ENCODE measurements at places on chromosomes 6 and 20.

DNA sequence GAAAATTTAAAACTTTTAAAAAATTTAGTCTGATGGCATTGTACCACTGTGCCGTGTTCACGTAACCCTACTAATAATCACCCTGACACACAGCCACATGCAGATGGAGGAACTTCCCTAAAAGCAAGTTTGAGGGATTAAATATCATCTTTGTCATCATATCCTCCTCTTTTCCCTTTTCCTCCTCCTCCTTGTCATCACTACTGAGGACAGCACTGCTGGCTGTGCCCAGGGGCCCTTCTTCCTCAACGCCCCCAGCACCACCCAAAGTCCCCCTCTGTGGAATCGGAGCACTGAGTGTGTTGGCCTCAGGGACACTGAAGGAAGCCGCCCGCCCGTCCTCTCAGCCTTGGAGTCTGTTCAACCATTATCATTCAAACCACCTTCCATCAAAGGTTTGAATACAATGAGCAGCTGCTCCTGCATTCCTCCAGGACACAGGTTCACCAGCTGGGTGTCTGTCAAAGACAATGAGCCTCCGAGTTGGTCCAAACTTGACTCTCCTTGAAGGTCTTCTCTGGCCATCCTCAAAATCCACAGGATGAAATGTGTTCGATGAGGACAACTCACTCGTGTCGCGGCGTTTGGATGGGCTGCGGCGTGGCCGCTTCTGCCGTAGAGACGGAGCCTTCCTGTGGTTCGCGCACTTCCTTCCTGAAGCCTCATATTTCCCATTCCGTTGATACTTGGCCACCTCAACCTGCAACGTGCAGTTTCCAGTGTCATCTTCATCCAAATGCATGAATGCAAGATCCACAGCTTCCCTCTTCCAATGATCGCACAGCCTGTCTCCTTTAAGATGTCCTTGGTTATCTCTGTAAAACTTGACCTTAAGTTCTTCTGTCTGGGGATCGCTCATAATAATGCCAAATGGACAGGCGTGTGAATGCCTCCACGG, 23.3 kb downstream of the NQO2 start:
- DNase-seq = peak; percentile 44

DNA sequence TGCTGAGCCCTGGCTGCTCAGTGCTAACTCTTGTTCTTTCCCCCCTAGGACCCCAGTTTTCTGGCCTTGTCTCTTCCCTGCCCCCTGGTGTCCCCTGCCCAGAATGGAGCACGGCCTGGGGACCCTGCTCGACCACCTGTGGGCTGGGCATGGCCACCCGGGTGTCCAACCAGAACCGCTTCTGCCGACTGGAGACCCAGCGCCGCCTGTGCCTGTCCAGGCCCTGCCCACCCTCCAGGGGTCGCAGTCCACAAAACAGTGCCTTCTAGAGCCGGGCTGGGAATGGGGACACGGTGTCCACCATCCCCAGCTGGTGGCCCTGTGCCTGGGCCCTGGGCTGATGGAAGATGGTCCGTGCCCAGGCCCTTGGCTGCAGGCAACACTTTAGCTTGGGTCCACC, 11.9 kb downstream of the CCN5 start:
- no peak for DNase-seq

- no peak for DNase-seq
Observed at GRCh38 chr6:109186012-109186411, 90.7 kb downstream of the CEP57L1 start.

DNA sequence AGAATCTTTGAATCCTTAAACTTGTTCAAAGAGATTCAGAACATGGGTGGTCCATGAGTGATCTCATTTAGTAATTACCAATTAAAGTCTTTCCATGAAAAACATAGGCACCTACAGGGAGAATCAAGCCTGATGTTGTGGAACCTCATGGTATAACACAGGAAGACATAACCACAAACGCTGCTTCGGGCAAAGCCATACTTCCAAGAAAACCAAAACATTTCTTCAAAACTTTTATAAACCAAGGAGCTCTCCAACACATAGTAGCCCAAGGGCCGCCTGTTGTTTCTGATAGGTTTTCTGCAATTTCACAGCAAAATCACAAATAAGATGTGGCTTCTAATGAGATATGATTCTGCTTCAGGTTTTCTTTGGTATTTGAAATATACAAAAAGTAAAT, 2.5 kb downstream of the CHD6 start:
- no peak for DNase-seq

- no peak for DNase-seq
Observed at GRCh38 chr6:148768646-148769270, 21.9 kb downstream of the UST start.

DNA sequence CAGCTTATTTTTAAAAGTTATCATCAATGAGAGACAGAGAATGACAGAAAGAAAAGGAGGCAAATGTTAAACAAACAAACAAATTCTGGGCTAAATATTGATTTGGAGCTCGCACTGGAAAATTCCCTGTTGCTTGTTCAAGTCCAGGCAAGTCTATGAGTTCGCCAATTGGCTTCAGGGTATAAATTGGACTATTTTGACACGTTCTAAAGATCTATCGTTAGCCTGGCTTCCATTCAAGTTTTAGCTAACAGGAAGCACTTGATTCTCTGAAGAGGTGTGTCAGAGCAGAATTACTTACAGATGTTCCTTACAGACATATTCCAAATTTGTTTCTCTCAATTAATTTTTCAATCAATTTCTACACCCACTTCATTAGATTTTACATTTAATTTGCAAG, 15.8 kb upstream of the RFPL4B start:
- DNase-seq = no peak

DNA sequence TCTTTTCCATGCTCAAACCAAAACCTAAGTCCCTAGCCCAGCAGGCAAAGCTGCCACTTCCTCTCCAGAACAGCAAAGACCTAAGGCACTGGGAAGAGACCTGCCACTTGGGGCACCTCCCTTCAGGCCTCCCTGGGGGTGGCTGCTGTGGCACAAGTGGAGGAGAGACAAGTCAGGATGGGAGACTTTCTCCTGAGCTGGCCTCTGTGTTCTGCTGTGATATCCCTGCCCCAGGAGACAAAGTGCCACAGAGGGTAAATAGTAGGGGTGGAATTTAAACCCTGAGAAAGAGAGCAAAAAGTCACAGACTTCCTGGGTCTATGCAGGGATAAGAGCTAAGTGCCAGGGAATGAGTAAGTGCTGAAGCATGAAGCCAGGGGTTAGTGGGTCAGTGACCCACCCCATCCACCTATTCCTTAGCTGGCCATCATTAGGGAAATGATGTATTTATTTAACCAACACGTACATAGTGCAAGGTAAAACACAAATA, 84.2 kb downstream of the MRPL14 start:
- DNase-seq = no peak

- no peak for DNase-seq
Observed at GRCh38 chr6:127855542-127856159, 45.2 kb downstream of the THEMIS start.

DNA sequence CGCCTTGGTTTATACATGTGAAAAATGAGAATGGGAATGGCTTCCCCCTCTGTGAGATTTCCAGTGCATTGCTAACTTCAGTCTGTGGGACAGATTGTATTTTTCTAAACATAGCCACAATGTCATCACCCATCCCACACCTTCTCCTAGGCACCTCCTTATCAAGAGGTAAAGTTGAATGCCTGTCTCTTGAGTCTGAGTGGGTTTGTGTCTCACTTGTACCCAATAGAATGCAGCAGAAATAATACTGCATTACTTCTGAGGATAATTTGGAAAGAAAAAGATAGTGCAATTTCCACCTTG, 27.9 kb downstream of the RIN2 start:
- no peak for DNase-seq

GRCh38 chr20:2839732-2840137, 720 bp downstream of the PCED1A start:
- DNase-seq = no peak

- no peak for DNase-seq
Observed at GRCh38 chr6:27358786-27359185, 29.8 kb upstream of the ZNF391 start.

DNA sequence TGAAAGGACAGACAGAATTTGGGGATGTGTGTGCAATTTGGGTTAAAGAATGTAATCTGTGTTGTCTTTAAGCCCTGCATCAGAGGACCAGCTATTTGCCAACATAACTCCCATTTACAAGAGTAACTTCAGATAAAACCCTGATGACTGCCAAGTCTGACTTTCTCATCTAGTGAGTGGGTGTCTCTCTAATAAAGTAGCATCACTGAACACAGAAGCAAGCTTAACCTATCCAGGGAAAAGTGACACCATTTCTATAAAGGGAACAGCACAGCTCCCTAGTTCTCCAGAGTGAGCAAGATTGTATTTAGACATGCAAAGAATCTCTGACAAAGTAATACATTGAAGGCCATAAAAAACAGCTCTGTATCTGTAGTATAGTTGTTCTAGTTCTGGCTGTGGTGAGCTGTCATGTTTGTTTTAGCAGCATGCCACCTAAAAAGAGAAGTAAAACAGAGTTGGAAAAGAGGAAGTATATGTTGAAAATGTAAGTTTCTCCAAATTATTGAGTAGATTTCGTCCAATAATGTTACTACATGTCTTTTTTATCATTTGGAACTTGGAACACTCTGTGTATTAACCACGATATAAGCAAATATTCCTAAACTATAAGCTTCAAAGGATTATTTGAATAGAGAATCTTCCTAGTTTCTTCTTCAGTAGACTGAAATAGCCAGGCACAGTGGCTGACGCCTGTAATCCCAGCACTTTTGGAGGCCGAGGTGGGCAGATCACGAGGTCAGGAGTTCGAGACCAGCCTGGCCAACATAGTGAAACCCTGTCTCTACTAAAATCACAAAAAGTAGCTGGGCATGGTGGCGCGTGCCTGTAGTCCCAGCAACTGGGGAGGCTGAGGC, 8.8 kb upstream of the PIM1 start:
- peak; percentile 13 for DNase-seq

DNA sequence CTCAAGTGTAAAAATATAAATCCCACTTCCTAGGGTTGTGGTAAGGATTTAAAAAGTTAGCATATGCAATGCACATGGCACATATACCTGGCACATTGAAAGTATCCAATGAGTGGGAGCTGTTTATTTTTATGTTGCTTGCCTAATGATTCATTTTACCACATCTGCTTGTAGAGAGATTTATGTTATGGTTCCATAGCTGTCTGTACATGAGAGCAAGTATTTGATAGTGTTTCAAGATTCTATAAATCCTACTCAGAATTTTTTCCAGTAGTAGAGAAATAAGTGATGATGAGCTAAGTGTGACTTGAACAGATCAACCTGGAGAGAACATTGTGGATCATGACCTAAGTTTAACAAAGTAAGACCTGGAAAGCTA, 125.3 kb upstream of the SPTLC3 start:
- DNase-seq = no peak

GRCh38 chr20:46183768-46184167, 65.7 kb downstream of the CD40 start:
- DNase-seq = no peak

- peak; percentile 52 for DNase-seq
Observed at GRCh38 chr6:107491138-107491609, 1.3 kb downstream of the SOBP start.

DNA sequence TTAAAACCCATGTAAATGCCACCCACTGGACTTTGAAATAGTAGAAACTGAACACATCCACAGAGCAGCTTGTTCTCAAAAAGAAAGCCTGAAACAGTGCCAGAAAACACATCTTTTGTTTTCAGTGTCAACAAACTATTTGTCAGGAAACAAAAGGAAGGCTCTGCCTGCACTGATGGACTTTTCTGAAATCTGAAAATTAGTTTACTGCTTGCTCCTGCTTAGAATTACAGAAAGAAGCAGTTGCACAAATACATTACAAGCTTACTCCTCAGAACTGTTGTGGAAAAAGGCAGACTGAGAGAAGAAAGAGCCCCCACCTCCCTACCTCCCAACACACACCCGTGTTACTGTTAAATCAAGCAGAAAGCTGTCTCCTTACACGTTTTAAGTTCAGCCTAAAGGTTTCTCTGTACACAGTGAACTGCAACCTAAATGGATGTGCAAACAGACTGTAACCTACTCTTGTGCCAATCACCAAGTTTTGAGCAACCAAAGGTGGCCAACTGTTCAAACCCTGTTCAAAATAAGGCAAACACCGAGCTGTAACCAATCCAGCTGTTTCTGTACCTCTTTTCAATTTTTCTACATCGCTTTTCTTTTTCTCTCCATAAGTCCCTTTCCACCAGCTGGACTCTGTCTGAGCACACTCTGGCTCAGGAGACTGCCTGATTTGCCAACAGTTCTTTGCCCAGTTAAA, 43.7 kb downstream of the FRK start:
- DNase-seq = no peak

- no peak for DNase-seq
Observed at GRCh38 chr20:706366-706885, 30.8 kb upstream of the SCRT2 start.

DNA sequence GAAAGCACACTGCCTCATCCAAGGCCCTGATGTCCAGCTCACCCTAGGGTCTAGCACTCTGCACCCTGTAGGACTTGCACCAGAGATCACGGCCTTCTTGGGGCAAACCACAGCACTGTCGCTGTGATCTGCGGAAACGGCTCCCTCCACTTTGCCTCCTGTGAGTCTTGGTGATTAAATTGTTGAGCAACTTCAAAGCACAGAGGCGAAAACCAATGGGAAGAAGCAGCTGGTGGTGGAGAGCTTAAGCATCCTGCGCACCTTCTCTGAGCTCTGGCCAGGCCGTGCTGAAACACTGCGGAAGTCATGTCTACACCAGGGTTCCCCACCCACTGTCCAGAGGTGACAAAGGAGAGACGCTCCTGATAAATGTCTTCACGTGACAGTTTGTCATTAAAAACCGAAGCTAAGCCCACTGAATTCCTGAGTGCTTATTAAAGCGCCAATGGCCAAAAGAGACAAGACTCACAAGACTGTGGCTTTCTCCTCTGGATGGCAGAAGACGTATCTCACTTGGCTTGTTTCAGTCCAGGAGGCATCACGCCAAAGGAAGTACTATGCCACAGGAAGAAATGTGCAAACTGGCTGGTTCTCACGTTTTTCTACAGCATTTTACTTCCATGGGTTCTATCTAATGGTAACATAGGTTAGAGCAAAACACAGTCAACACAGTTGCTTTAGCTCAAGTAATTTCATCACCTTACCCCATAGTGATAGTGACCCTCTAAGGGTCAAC, 3.1 kb downstream of the RAMACL start:
- no peak for DNase-seq
